ENCODE measurements at places on chromosomes 5 and 9. TPM values are rescaled to one million over a fixed set of nuclear protein-coding genes. Genes with fewer than 3 reads are reported as not detected.

- no peak for DNase-seq
Observed at GRCh38 chr9:98852460-98852734, 44.9 kb downstream of the GALNT12 start.

DNA sequence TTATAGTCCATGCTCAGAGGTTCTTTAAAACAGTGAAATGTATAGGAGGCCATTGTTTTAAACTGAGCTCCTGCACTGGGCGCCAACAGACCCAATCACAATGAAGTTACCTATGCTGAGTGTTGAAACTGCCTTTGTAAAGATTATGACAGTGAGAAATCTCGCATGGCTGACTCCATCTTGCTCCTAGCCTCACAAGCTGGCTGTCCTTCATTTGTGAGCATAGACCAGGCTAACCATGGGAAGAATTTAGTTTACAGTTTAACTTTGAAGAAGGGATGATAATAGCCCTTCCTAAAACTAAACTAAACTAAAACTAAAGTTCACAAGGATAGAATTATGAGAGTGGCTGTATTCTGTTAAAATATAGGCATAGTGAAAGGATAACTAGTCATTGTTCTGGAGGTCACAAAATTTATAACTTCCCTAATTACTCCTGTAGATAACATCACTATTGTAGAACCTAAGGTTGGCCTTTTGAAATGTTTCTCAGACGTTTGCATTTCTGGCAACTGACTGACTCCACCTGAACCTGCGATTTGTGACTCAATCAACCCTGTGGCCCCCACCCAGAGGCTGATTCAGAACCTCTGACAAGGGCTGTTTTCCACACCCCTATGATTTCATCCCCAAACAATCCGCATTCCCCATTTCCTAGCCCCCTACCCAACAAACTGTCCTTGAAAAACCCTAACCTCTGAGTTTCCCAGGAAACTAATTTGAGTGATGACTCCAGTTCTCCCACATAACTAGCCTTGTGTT, 59.1 kb downstream of the HMHB1 start:
- DNase-seq: no peak

- DNase-seq: no peak
Observed at GRCh38 chr5:173392172-173392571, 64.0 kb upstream of the STC2 start.

GRCh38 chr9:85216601-85217000, 525.2 kb downstream of the AGTPBP1 start:
- no peak for DNase-seq

DNA sequence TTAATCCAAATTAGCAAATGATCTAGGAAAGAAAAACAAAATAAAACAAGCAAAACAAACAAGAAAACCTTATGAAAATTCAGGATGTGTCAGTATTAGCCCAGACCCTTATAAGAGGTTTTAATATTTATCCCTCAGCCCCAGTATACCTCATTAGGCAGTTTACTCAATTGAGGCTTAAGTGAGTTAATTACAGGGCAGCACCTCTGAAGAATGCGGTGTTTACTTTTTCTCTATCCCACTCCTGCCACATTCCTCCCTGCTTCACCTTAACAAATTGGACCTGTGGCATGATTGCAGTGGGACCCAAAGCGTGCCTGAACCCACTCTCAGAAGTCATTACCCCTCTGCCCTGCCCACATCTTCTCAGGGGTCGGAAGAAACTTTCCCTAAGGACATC, 67.1 kb downstream of the SIL1 start:
- DNase-seq: no peak

DNA sequence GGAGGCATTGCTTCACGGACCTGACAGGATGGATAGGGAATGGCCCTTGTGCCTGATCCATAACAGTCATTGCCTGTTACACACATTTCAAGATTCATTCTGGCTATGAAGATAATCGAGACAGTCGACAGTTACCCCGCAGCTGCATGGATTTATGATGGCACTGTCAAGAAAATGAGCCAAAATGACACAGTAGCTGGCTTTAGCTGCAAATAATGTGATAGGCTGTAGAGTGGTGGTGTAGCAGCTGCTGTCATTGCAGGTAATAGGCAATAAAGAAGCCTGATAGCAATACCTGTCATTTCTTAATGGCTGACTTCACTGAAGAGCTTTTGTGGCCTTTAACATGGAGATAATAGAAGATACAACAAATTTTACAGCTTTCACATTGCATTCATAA, 1085.2 kb upstream of the ARRDC3 start:
- no peak for DNase-seq

- no peak for DNase-seq
Observed at GRCh38 chr9:137499858-137500661, 40.9 kb upstream of the NSMF start.

- no peak for DNase-seq
Observed at GRCh38 chr9:135084262-135084661, 3.2 kb upstream of the OLFM1 start.

Gene ITGA2
- total RNA-seq: 19.2 TPM

Gene TAS2R1
- total RNA-seq: not detected

Data from left colon (tissue), 2 donors.